T-helper 17 cell (primary cell): ENCODE measurements at places on chromosomes 2 and 18.
A peak's percentile ranks its signal among the peaks of the same experiment; 100 is the strongest.

DNA sequence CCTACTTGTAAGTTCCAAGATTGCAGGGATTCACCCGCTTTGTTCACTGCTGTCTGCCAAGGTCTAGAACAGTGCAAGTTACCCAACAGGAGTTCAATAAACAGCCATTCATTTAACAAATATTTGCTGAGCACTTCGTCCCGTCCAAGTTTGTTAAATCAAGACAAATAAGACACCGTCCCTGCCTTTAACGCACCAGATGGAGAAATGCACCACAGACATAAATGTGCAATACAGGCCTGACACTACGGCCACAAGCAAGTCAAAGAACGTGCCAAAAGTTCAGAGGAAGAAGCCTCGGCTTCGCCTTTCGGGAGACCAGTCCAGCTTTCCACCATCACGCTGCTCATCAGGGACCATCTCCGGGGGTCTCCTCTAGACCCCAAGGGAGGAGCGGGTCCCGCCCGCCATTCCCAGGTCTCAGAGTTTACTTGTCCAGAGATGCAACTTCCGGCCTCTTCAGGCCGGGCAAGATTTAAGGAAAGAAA, 429 bp downstream of the C2orf76 start:
- H3K27ac ChIP-seq, result peak overlapping the region; percentile 98
- DNase-seq, result no peak
- H3K4me3 ChIP-seq, result peak overlapping the region; percentile 98
- peaks cover 45% of the 10 kb centered on the region for H3K4me1 ChIP-seq
- H3K36me3 ChIP-seq, result peaks cover 4% of the 10 kb centered on the region

DNA sequence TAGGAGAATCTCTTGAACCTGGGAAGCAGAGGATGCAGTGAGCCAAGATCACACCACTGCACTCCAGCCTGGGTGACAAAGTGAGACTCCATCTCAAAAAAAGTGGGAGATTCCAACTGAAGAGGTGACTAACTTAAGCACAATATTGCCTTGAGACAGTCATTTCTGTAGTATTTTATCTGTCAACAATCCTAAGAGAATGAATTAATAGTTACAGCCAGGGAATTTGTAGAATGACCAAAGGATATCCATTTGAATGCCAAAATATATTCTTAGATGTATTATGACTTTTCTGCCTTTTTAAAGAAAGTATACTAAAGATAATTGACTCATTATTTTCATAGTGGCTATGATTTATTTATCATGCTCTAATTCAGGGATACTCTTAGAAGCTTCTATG, 40.7 kb upstream of the CCDC150 start:
- peaks cover 2% of the 10 kb centered on the region for H3K36me3 ChIP-seq
- H3K4me1 ChIP-seq, result peaks cover 2% of the 10 kb centered on the region
- DNase-seq, result no peak
- H3K27ac ChIP-seq, result no peak overlapping the region
- H3K4me3 ChIP-seq, result no peak overlapping the region
- H3K27me3 ChIP-seq, result peaks cover 57% of the 10 kb centered on the region

- H3K4me1 ChIP-seq, result peaks cover 3% of the 10 kb centered on the region
- DNase-seq, result no peak
- H3K4me3 ChIP-seq, result no peak overlapping the region
These were observed 37.9 kb downstream of the PMS1 start for GRCh38 chr2:189821953-189822748.

- no peak overlapping the region for H3K4me3 ChIP-seq
- H3K4me1 ChIP-seq, result no peaks in the 10 kb centered on the region
- no peaks in the 10 kb centered on the region for H3K36me3 ChIP-seq
- no peaks in the 10 kb centered on the region for H3K27me3 ChIP-seq
- H3K27ac ChIP-seq, result no peak overlapping the region
- DNase-seq, result no peak
These were observed 686.8 kb upstream of the ZEB2 start for GRCh38 chr2:145206496-145207281.

DNA sequence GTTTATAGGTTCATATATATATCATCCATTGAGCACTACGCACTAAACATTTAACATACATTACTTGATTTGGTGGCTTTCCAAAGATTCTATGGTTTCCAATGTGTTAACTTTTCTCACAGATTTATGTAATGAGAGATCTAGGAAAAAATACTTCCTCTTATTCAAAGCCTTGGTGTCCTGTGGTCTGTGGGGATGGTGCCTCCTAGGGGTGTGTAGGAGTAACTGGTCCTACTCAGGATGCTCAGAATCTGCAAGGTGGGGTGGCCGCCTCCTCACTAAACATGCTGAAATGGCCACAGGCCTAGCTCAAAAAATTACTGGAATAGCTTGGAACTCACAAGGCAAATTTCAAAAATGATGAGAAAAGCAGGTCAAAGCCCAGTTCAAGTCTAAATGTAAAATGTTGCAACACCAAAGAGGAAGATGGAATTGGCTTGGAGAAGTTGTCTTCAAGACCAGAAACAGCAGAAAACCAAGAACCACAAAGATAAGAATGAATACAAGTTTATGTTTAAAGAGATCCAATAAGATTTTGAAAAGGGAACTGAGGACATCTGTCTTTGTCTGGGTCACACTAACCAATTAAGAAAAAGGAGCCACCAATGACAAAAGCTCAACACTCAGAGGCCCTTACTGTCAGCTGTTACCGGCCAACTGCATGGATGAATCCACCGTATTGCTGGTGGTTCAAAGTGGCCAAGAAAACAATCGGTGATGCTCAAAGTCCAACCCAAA, 11.5 kb downstream of the GPR55 start:
- no peak overlapping the region for H3K4me3 ChIP-seq
- peaks cover 8% of the 10 kb centered on the region for H3K36me3 ChIP-seq
- DNase-seq, result no peak
- H3K4me1 ChIP-seq, result peaks cover 22% of the 10 kb centered on the region
- no peak overlapping the region for H3K27ac ChIP-seq
- peaks cover 16% of the 10 kb centered on the region for H3K27me3 ChIP-seq

DNA sequence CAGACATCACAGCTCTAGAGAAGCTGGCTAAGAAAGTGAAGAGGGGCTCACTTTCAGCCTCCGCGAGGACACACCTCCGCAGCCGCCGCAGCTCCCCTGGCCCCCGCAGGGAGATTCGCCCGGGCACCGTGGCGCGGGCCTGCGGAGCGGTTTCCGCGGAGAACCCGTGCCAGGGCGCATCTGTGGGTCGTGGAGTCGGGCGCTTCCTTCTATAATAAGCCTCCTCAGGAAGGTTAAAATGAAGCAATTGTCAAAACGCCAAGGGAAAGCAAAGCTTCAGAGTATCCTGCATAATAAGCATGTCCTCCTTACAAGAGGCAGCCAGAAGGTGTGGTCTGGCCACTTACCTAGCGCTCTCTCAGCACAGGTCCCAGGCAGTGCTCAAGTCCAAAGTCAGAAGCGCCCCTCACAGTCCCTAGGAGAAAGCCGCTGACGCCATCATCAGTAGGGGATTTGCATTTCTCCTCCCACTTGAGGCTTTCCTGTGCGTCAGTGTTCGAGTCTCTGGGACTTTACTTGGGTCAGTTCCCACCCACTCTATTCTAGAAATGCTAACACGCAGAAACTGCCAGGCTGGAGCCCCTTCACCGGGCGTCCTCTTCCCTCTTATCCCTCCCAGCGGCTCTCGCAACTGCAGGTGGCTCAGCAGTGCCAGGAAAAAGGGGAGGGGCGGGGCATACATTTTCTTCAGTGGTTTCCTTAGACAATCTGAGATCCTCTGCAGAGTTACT, at the start of gene STAT4:
Gene STAT4 (minus strand): TSS at position 395 of the 731 bp plus-strand sequence. CDS start 2,791 bp downstream, outside the sequence.
- peaks cover 12% of the 10 kb centered on the region for H3K36me3 ChIP-seq
- peaks cover 35% of the 10 kb centered on the region for H3K4me1 ChIP-seq
- peak within 1 kb of the TSS; percentile 93 for H3K4me3 ChIP-seq
- peak within 1 kb of the TSS; percentile 98 for H3K27ac ChIP-seq

DNA sequence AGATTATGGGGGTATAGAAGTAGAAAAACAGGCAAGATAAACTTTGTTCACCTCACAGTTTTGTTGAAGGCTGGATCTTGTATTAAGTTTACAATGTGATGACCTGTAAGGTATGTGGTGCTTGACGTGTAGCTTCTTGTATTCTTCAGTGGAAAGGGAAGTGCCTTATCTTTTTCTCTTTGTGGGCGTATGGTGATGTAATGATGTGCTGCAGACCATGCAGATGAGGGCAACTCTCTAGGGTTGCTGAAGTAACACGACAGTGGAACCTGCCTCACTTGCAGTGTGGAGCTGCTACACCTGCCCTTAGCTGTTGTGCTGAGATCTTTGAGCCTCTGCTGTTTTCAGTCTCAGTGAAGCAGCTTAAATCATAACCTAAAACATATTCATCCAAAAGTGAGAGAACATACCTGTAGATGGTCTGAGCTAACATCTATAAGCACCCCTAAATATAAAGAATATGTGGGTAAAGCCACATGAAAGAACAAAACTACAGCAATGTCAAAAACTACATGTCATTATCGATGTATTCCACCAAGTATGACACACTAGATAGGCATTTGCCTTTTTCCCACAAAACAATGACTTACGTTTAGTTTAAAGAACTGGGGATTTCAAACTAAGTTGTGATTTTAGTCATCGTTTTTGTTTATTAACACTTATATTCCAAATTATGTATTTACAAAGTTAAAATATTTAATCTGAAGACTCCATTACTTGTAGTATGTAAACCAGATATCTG, 1144.1 kb downstream of the CNTNAP5 start:
- no peak overlapping the region for H3K27ac ChIP-seq
- H3K36me3 ChIP-seq, result no peaks in the 10 kb centered on the region

GRCh38 chr2:18745431-18746272, 156.3 kb upstream of the NT5C1B start:
- no peaks in the 10 kb centered on the region for H3K27me3 ChIP-seq
- no peak overlapping the region for H3K27ac ChIP-seq
- no peak for DNase-seq
- H3K4me1 ChIP-seq, result no peaks in the 10 kb centered on the region
- no peaks in the 10 kb centered on the region for H3K36me3 ChIP-seq
- H3K4me3 ChIP-seq, result no peak overlapping the region
